Ascending aorta (tissue), 2 donors: ENCODE measurements at places on chromosomes 4 and X.

DNA sequence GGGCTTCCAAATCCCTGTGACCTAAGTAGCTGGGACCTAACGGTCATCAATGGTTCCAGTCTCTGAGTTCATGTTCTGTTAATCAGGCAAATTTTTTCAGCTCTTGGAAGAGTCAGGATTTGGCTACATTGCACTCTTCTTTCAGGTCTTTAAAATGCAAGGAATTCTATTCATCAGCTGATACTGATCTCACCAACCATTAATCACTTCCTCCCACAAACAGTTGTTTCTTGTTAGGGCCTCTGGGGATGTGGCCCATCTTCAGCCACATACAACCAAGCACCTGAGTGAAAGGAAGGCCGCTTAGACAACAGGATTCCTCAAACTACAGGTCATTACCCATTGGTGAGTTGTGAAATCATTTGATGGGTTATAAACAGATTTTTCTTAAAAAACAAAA is 71.7 kb downstream of the FANCB start:
- DNase-seq, result no peak

- DNase-seq, result no peak
Observed at GRCh38 chr4:99845708-99846469, 29.3 kb downstream of the DAPP1 start.

DNA sequence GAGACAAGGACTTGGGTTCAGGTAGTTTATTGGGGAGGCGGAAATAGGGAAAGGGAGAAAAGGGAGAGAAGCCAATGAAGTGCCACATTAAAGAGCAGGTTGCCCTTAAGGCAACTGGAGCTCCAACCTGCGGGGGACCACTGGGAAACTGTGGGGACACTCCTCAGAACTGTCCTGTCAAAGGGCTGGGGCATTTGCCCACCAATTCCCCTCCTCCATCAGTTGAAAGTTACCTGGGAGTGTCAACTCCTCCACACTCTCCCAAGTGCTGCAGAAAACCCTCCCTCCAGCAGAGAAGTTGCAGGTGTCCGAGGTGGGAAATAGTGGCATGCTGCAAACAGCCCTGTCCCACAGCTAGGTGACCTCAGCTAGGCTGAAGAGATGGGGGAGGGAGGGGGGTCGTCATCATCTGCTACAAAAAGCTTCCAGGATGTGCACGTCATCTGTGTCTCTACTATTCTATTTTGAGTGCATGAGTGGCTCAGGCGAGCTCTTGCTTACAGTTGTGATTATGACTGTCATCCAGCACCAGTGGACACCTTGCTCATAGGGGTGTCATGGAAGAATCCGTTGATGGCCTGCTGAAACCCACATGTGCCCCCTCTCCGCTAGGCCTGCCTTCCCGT is 41.5 kb upstream of the XPNPEP2 start:
- no peak for DNase-seq

GRCh38 chr4:8083086-8083825 is 75.4 kb downstream of the ABLIM2 start:
- no peak for DNase-seq

DNA sequence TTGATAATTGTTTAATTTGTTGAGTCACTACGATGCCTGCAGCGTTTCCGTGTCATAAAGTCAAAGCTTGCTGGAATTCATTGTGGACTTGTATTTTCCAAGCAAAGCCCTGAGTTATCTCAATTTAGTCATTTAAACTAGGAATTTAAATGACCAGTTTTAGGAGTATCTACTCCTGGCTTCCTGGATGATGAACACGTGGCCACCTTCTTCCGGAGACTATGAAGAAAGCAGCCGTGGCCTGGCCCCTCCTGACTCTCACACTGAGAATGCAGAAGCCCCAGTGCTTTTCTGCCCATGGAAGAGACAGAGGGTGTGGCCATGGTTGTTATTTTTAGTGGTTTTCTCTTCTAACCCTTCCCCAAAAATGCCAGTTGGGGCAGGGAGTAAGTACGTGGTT is 250.7 kb upstream of the GATB start:
- no peak for DNase-seq

DNA sequence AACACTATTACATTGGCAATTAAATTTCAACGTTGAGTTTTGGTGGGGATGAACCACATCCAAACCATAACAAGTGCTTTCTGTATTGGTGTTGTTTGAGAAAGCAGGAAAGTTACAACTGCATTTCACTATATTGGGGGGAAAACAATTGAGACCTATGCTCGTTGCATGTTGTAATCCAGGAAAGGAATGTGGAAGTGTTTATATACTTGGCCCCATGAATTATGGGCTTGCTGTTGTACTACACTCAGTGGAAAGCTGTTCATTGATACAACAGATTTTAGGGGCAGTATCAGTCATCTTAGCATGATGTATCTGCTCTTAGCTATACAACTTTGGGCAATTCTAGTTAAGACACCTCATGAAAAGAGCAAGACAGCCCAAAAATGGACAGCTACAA is 52.4 kb downstream of the KLHL5 start:
- no peak for DNase-seq

- DNase-seq, result no peak
Observed at GRCh38 chr4:78167510-78167909, 110.4 kb downstream of the FRAS1 start.

DNA sequence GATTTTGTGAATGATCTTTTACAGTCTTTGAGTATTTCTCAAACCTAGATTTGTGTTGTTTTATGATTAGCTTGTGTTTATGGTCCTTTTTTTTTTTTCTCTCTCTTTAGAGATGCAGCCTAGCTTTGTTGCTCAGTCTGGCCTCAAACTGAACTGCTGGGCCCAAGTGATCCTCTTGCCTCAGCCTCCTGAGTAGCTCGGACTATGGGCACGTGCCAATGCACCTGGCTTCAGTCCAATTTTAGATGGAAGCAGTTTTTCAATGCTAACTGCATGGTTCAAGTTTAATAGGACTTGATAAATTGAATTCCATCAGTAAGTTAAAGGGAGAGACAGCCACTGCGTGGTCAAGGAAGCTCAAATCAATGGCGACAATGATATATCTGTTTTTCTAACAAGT is 3.8 kb upstream of the FGG start:
- no peak for DNase-seq

GRCh38 chrX:103758555-103758954 is 18.1 kb upstream of the PLP1 start:
- no peak for DNase-seq

- DNase-seq, result no peak
Observed at GRCh38 chr4:16843831-16844508, 54.5 kb downstream of the LDB2 start.

GRCh38 chrX:11756354-11757318 is 1.4 kb upstream of the MSL3 start:
- no peak for DNase-seq

DNA sequence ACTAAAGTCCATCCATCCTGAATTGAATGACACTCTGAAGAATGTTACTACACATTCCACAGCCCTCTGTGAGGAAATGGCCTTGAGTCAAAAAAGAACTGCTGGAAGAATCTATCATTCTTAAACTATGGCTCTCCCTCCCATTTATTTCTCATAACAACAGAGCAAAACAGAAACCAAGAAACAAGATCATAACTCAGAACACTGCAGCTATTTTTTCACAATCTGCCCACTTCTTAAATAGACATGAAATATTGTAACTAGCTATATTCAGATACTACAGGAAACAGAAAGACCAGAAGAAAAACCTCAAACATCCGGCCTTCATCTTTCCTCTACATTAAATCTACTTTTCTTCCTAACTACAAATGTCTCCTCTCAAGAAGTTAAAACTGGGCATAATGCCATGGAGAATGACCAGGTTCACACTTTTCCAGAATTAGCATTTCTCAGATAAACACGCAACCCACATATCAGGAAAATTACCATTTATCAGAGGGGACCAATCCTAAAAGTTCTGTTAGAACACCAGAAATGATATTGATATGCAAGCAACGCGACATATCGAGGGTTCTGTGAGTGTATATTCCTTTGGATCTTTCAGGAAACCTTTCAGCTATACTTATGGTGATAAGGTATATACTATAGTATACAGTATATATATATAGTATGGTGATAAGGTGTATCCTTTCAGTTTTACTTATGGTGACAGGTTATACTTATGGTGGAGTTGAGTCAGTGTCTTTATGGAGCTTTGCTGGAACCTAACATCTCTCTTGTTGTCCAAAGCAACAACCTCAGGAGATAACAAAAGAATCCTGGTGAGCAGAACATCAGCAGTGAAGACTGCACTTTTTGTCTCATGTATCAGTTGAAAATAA is 60.4 kb upstream of the IRF2 start:
- no peak for DNase-seq

GRCh38 chrX:153674219-153674851 is 722 bp upstream of the PNCK start:
- DNase-seq, result no peak

- DNase-seq, result no peak
Observed at GRCh38 chrX:36431819-36432218, 512.3 kb downstream of the CFAP47 start.
